ENCODE measurements at places on chromosomes 2 and 18.

GRCh38 chr18:75335511-75335910, 92.0 kb downstream of the SMIM21 start:
- DNase-seq = no peak

GRCh38 chr2:424306-425171, 136.6 kb upstream of the ALKAL2 start:
- no peak for DNase-seq

GRCh38 chr2:3703757-3704355, 481 bp downstream of the DCDC2C start:
- DNase-seq = no peak

DNA sequence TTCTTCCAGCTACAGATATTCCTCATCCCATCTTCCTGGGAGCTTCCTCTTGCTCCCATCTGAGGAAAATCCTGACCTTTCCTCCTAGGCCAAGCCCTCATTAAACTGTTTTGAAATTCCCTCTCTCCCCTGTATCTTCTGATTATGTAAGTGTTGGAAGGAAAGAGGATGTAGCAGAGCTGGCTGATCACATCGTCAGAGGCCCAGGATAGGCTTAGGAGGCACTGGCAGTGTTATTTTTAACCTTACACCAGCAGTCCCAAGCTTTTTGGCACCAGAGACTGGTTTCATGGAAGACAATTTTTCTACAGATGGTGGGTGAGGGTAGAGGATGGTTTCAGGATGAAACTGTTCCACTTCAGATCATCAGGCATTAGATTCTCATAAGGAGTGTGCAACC, 630.4 kb downstream of the EPHA4 start:
- DNase-seq = no peak

DNA sequence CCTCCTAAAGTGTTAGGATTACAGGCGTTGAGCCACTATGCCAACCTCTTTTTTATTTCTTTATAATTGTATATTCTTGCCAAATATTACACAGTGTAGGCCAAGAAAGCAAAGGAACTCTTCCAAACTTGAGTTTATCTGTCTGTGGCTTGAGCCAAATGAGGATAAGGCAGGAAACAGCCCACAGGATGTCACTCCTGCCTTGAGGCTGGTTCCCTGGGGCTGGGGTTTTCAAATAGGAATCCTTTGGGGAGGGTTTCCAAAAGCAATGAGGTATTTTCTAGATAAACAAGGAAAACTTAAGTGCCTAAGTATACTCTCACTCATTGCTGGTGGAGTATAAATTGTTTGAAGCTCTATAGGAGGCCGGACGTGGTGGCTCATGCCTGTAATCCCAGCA, 56.4 kb downstream of the ADCY3 start:
- no peak for DNase-seq

DNA sequence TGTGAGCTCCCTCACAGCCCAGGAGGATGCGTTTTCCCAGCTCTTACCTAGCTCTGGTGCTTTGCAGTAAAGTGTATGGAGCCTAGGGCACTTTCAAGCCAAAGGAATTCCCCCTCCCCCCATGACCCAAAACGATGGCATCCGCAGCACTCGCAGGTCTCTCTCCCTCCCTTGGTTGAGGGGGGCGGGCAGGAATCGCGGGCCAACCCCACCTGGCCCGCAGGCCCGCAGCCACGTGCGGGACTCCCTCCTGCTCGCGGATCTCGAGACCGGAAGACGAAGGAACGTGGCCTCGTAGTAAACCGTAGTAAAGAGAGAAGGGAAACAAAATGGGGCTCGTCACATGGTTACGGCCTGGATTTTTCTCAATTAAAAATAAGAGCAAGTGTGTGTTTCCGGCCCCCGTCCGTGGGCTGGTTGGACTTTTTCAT, 8.5 kb downstream of the IRS1 start:
- DNase-seq = peak; percentile 60

GRCh38 chr2:127637725-127638252, 8.2 kb upstream of the GPR17 start:
- no peak for DNase-seq

DNA sequence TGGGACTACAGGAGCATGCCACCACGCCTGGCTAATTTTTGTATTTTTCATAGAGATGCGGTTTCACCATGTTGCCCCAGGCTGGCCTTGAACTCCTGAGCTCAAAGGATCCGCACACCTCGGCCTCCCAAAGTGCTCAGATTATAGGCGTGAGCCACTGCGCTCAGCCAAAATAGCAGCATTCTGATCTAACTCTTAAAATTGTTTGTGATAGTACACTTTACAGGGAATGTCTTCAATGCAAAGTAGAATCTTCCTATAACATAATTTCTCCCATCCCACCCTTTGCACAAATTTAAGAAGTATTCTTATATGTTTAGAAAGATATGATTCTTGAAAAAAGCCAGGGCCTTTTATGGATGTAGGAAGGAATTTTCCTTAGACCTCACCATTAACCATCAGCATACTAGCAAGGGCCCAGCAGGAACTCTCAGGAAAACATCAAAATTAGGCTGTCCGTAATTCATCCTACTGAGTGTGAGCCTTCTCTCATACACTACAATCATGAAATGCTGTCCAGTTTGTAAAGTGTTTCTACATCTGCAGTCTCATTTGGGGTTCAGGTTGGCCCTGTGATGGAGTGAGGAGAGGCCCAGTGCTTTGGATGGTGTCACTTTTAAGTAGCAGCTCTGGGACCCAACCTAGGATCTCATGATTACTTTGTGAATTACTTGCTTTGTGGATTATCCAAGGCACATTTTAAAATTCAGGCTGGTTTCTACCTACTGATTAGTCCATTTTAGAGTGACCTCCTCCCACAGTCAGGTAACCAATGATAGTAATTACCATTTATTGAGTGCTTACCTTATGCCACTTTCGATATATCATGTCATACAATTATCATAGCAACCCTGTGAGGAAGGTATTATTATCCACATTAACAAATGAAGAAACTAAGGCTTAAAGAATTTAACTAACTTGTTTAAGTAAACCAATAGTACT, 37.5 kb upstream of the DLX1 start:
- no peak for DNase-seq

DNA sequence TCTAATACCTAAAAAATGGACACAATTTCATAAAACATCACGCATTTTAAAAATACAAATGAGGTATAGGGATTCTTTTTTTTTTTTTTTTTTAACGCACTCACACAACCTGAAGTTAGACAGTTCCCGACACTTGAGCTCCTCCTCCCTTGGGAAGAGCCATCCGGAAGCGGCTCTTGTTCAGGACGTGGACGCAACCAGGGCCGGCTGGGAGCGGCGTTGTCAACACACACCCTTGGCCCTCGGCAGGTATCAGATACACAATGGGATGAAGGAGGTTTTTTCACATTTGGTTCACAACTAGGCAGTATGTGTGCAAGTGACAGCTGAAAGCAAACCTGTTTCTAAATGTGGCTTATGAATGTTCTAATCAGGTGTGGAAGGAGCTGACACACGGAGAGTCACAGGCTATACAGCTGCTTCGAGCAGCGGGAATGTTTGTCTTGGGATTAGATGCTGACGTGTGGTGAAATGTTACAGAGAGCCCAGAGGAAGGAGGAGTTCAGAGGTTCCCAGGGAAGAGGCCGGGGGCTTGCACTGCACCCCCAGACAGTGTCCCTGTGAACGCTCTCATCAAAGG, 111.1 kb downstream of the PXDN start:
- DNase-seq = no peak

- DNase-seq = no peak
These were observed 196.8 kb downstream of the LRRTM4 start for GRCh38 chr2:77325395-77325794.

GRCh38 chr2:24363301-24363700, 3.0 kb upstream of the ITSN2 start:
- DNase-seq = no peak

DNA sequence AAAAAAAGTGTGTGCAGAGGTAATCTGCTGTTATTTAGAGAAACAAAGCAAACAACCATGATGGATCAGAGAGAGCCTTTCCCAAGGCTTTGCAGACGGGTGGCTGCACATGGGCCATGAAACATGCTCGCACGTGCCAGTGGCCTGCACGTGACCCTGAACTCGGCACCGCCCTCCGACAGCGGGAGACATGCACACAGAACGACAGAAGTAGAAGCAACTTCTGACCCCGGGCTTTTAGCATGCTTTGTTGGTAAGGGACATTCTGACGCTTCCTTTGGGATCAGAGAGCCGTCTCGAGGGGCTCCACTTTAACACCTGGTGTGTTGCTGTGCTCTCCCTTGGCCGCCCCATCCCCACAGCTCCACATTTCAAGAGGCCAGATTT, 112.5 kb downstream of the KCNF1 start:
- DNase-seq = no peak

DNA sequence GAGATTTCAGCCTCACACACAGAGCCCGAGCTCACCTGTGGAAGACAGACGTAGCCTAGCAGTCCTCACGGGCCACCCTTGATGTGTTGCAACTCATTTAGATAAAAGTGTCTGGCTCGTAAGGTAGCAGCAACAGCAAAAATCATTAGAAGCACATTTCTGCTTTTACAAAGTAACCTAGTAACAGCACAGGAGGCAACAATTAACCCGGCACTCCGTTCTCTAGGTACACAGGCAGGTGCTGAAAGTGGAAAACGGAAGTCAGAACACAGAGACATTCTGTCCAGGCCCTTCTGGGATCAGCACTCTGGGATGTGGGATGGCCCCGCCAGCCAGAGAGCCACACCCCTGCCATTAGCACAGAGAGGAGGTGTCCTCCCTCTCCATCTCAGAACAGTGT, 99.3 kb downstream of the KLHL29 start:
- no peak for DNase-seq

GRCh38 chr18:11826836-11827235, 24.4 kb upstream of the CHMP1B start:
- DNase-seq = no peak

- DNase-seq = no peak
These were observed 123.0 kb downstream of the MAP4K4 start for GRCh38 chr2:101820519-101820918.

- DNase-seq = no peak
These were observed 11.2 kb downstream of the CASP10 start for GRCh38 chr2:201194097-201194496.

DNA sequence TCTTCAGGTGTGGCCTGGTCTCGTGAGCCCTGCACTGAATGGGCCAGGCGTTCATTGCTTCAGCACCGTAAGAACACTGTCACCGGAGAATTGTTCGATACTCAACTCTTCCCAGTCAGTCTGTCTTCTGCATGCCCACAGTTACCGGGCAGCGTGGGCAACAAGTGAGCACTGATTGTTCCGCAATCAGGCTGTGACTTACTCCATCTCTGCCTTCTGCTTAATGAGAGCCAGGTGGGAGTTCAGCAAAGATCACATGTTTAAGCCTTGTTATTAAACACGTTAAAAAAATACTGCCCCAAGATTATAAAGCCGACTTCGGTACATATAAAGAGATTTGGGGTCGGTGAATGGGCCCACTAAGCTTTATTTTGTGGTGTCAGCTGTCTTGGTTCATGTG, 3.7 kb downstream of the STEAP3 start:
- no peak for DNase-seq

DNA sequence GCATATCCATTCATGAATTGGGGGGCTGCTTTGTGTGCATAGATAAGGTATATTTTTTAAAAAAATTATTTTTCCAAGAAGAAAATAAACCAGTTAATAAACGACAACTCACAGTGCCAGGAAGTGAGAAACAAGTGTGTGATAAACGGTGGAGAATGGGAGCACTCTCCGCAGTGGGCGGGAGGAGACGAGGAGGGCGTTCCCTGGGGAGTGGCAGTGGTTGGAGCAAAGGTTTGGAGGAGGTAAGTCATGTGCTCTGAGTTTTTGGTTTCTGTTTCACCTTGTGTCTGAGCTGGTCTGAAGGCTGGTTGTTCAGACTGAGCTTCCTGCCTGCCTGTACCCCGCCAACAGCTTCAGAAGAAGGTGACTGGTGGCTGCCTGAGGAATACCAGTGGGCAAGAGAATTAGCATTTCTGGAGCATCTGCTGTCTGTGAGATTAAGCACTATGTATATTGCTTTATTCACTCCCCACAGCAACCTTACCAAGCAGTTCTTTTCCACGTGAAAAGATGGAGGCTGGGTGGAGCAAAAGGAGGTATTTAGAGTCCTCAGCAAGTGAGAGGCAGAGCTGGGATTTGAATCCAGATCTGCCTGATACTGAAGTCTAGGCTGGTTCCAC, 27.0 kb upstream of the CASP8 start:
- DNase-seq = peak; percentile 86

DNA sequence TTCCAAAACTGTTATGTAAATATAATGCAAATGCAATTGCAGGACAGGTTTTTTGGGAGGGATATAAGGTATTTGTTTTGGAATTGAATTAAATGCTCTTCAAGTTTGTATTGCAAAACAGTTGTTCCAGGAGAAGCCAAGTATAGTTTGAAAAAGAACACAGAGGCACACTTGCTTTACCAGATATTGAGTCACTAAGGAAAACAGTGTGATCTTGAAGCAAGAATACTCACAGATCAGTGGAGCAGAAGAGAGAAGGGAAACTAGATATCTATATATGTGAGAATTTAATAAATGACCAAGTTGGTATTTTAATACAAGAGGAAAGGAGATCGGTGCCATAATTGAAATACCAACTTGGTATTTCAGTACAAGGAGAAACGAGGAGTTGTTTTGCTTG, 178.9 kb downstream of the CAPN13 start:
- no peak for DNase-seq

DNA sequence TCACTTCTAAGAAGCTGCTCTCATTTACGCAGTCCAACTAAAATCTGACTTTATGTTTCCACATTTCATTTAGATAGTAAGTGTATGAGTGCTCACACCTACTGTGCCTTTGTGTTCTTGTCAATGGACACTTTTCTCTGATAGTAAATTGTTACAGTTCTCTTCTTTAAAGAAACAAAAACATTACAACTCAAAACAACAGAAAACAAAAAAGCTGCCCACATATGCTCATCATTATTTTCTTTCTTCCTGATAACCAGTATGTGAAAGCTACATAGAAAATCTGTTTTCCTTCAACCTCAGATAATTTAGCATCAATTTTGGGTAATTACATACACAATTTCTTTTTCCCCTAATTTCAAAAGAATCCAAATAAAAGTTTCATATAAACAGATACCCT, 1247.8 kb upstream of the NXPH2 start:
- no peak for DNase-seq

GRCh38 chr18:37611614-37612279, 46.1 kb upstream of the CELF4 start:
- no peak for DNase-seq

Data from stimulated activated CD4-positive, alpha-beta T cell treated with anti-CD3 and anti-CD28 coated beads, Interleukin-4, amount 100 ng/mL, for 4 hours (primary cell).